ENCODE measurements at places on chromosomes 16 and 17.

- peak; percentile 53 for DNase-seq
Observed at GRCh38 chr17:6755731-6756184, at the start of gene XAF1. Gene XAF1 (plus strand): TSS chr17:6756046. CDS start chr17:6756079, 33 bp downstream.

DNA sequence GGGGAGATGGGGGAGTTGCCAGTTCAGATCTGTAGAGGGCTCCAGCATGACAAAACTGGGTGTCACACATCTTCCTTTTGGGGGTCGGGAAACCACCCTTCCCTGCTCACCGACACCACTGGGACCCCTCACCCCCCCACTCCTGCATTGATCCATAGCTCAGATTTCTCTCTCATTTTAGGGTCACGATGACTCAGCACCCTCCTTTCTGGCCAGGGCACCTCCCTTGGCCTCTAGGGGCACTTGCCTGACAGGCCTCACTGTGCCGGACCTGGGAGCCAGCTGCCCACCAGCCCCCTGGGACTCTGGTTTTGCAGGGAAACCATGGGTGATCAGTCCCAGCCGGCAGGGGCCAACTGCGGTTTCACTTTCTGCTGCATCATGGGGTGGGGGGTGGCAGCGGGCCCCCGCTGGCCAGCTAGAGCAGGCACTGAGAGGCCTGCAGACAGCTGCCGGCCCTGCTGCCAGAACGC lies 239.4 kb downstream of the MRTFB start:
- no peak for DNase-seq

- DNase-seq, result no peak
Observed at GRCh38 chr17:73719588-73720071, 75.4 kb upstream of the SDK2 start.

GRCh38 chr17:52106638-52107261 lies 51.8 kb downstream of the CA10 start:
- peak; percentile 7 for DNase-seq

GRCh38 chr16:14345512-14346115 lies 274.5 kb downstream of the MRTFB start:
- DNase-seq, result no peak

DNA sequence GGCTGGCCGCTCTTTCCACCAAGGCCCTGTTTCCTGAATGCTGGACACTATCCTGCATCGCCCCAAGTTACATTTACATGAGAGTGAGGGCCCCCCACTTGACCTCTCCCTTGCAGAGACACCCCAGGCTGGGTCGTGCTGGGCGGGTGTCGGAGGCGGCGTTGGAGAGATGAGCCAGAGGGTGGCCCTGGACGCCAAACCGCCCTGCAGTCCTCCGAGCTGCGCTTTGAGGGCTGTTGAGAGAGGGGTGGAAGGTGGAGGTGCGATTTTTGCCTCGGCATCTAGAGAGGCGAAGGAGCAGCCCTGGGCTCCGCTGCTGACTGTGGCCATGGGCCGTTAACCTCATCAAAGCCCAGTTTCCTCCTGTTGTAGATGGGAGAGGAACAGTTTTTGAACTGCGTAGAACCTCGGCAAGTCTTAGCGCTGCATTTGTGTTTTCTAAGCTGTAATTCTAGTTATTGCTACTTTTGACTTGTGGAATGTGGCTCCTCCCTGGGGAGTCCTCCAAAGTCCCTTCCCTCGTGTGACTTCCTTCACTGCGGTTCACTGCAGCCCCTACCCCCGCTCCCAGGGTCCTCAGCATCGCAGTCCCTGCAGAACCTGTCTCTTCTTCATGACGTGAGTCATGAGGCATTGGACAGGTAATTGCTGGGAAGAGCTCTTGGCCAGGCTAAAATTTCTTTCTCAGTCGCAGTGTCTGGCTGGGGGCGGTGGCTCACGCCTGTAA lies 986 bp upstream of the ELOB start:
- no peak for DNase-seq

DNA sequence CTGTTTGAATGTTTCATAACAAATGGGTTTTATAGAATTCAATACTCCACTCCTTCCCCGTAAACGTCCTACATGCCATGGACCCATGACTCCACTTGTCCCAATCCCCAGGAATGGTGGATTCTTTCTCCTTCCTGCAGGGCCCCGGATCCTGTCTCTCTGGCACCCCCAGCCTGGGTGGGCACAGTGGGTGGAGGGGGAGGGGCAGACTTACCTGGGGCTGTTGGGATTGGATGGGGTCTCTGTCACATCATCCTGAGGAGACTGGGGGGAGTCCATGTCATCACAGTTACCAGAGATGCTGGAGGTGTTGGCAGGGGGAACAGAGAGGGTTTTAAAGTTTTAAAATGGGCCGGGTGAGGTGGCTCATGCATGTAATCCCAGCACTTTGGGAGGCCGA lies 13.2 kb downstream of the TRPV3 start:
- DNase-seq, result no peak

DNA sequence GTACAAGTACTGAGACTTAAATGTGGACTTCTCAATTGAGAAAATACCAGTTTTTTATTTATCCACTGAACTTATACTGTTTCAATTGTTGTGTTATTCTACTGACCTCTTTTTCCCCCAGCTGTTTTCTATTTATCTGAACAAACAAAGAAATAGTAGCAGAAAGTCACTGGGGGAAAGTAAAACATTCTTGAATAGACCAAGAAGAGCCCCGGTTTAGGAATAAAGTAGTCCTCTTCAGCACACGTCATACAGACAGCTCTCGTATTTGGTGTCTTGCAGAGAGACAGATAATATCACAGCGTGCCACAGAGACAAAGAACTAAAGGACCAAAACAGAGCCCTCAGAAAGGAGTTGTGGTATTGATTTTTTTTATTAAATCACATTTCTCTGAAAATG lies 1159.1 kb upstream of the CDH8 start:
- no peak for DNase-seq

GRCh38 chr16:89476379-89476778 lies 14.0 kb downstream of the ANKRD11 start:
- DNase-seq, result no peak

DNA sequence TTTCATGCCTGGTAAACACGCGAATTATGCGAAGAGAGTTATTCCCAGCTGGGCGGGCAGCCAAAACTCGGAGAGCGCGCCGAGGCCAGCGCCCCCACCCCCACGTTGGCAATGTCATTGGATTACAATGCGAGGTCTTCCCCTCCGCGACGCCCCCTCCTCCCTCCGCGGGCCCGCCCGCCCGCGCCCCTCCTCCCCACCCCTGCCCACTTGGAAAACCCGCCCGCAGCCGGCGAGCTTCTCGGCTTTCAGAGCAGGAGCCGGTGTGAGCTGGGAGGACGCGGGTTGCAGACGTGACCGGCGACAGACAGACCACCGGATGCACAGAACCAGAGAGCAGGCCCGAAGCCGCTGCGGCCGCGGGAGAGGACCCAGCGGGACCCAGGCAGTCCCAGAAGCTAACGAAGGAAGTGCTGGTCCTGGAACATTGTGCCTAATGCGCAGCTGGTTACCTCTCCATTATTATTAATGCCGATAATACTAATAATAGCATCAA lies 4.0 kb downstream of the NOG start:
- no peak for DNase-seq

DNA sequence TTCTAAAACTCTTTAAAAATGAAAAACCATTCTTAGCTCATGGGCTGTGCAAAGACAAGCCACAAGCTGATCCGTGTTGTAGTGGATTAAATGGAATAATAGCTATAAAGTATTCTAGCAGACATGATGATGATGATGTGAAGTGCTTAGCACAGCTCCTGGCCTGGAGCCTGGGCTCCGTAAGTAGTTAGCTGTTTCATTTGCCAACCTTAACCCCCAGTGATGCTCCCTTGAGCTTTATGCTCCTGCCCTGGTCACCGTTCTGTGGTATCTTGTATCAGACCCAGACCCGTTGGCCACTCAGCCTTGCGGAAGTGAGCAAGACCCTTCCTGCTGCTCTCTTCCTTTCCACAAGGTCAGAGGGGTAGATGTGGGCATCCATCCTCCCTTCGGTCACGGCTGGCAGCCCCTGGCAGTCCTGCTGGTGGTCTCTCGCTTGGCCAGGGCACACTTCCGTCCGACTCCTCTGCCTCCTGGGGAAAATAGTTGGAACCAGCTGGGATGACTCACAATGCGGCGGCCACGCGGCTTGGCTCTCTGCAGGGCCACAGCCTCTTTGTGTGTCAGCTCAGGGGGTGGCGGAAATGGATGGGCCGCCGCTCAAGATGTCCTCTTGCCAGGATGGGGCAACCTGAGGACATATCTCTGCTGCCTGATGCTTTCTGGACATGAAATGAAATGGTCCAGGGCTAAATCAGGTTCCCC lies 79.1 kb downstream of the GPR139 start:
- no peak for DNase-seq

DNA sequence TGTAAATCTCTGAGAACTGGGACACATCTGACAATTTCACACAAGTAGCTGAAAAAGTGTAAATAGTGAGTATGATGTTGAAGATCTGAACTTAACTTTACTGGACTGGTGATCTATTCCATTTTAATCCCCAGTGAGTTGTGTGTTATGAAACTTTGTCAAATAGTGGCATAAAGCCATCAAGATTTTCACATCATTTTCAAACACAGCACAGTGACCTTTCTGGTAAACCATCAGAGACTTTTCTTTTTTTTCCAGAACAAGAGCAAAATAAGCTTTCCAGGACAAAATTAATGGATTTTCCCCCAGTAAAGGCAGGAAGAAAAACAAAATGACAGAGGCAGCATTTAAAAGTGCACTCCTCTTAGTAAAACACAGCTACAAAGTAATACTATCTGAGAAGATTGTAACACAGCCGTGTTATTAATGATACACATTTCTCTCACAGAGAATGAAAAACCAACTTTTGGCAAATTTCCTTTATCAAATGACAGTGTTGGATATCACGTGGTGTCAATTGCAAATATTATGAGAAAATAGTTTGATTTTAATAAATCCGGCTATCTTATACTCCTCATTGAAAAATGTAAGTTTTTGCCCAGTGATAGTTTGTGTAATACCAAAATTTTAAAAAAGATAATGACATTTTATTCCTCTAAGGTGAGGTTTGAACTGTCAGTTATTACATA lies 16.8 kb upstream of the COL1A1 start:
- DNase-seq, result no peak

- DNase-seq, result peak; percentile 26
Observed at GRCh38 chr17:17729620-17730249, 48.5 kb downstream of the RAI1 start.

GRCh38 chr17:68599552-68600066 lies 1.6 kb downstream of the FAM20A start:
- no peak for DNase-seq
